ENCODE measurements at places on chromosomes 5 and 9. TPM values are rescaled to one million over a fixed set of nuclear protein-coding genes. Genes with fewer than 3 reads are reported as not detected.

Gene CCDC192
- total RNA-seq: not detected

Gene MEF2C
- total RNA-seq: 4.7 TPM

Gene ARSI
- 22.2 TPM for total RNA-seq

Gene TAL2
- not detected for total RNA-seq

Gene LHFPL2
- 104 TPM for total RNA-seq

Gene ADCY2
- 0.65 TPM for total RNA-seq

Gene SNCB
- total RNA-seq: not detected

Gene CDC25C
- 1.1 TPM for total RNA-seq

Gene OR2V1
- total RNA-seq: not detected
